Anterior cingulate cortex (tissue), 58 donors: ENCODE measurements at places on chromosomes 2 and 18.
A peak's percentile ranks its signal among the peaks of the same experiment; 100 is the strongest.

GRCh38 chr2:71067567-71068217 lies 756 bp upstream of the NAGK start:
- DNase-seq: no peak

- no peak for DNase-seq
Observed at GRCh38 chr2:216056739-216057138, 24.9 kb downstream of the PECR start.

GRCh38 chr2:43537137-43537536 lies 58.7 kb downstream of the THADA start:
- DNase-seq: no peak

DNA sequence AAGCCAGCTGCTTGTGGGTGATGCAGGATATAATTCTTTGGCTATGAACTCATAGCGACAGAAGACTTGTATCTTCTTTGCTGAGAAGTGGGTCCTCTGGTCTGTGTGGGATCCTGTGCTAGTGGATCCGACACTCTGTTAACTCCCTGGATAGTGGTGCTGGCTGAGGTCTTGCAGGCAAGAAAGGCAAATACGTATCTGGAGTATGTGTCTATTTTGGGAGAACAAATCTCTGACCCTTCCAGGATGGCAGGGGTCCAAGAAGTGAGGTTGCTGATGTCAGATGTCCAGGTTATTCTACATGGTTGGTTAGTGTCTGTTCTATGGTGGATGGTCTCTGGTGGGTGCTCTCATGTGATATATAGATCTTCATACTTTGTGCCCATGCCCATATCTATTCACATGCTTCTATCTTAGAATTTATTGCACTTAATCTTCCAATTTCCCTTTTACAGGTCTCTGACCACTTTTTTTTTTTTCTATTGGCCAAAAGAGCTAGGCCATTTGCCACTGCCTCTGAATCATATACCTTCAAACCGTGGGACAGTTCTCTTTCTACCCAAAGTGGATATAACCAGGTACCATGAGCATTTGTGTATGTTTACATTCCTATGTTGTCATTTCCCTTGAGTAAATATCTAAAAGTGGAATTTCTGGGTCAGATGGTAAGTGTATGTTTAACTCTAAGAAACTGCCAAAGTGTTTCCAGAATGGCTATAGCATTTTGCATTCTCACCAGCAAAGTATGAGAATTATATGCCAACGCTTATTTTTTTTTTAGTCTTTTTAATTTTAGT lies 45.1 kb upstream of the RBMS1 start:
- no peak for DNase-seq

- DNase-seq: no peak
Observed at GRCh38 chr2:172339371-172340010, 87.9 kb upstream of the ITGA6 start.

DNA sequence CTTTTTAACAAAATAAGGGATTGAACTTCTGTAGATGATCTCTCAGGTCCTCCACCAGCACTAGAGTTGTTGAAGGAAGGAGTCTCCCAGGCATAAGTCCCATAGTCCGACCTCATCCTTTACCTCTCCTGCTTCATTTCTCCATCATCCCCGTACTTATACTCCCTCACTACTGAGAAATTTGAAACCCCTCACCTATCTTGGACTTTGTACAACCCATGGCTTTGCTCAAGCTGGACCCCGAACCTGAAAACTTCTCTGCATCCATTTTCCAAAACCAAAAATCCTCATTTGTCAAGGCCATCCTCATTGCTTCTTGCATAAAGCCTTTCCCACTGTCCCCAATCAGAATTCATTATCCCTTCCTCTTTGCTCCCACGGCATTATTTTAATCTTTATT lies 482 bp upstream of the NHEJ1 start:
- DNase-seq: no peak

- DNase-seq: peak; percentile 79
Observed at GRCh38 chr2:240437861-240438809, 2.7 kb downstream of the GPC1 start.

- DNase-seq: no peak
Observed at GRCh38 chr2:8191427-8191826, 490.4 kb upstream of the ID2 start.

GRCh38 chr2:207658156-207658555 lies 33.0 kb upstream of the METTL21A start:
- no peak for DNase-seq

DNA sequence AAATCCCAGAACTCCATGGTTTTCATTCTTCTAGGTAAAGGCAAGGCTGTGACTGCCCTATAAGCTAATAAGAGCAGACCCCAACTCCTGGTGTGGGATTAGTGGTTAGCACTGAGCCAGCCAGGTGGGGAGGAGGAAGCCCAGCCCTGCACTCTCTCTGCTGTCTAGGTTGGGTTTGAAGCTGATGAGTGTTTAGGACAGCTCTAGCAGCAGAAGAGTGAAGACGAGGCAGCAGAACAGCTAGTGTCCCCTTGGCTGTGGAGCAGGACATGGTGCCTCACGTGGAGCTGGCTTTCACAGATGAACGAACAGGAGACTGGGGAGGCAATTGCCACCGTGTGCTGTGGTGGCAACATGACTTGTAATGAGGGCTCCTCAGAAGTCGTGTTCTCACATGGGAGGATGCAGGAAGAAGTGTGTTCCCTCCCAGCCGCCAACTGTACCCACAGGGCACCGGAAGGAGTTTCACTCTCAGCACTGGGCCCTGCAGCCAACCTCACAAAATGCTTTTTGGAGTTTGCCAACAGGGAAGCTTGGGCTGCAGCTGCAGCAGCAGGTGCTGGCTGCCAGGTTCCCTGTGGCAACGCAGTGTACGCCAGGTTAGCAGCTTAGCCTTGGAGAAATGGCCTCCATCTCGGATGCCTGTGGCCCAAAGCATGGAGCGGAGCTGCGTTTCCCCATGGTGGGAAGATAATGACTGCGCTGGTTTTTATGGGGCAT lies 328.2 kb downstream of the SETBP1 start:
- DNase-seq: no peak

DNA sequence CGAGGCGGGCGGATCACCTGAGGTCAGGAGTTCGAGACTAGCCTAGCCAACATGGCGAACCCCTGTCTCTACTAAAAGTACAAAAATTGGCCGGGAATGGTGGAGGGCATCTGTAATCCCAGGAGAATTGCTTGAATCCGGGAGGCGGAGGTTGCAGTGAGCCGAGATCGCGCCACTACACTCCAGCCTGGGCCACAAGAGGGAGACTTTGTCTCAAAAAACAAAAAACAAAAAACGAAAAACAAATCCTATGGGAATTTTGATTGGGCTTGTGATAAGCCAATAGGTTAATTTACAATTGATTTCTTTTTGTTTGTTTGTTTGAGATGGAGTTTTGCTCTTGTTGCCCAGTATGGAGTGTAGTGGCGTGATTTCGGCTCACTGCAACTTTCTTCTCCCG lies 24.2 kb upstream of the TOGARAM2 start:
- DNase-seq: no peak

DNA sequence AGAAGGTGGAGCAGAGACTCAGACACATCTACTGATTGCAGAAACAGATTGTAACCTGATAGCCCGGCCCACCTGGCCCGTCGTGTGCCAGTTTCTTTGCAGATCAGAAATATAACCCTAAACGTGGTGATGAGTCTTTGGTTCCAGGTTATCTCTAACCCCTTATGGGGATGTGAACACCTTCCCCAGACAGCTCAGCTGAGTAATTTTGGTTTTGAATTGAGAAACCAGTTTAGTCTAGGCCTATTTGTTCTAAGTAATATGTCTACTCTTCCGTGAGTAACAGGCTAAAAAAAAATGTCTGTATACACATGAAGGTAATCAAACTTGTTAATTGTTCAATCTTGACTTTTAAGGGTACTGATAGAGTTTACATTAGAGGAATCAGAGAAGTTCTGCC lies 35.7 kb downstream of the RASGRP3 start:
- DNase-seq: no peak

DNA sequence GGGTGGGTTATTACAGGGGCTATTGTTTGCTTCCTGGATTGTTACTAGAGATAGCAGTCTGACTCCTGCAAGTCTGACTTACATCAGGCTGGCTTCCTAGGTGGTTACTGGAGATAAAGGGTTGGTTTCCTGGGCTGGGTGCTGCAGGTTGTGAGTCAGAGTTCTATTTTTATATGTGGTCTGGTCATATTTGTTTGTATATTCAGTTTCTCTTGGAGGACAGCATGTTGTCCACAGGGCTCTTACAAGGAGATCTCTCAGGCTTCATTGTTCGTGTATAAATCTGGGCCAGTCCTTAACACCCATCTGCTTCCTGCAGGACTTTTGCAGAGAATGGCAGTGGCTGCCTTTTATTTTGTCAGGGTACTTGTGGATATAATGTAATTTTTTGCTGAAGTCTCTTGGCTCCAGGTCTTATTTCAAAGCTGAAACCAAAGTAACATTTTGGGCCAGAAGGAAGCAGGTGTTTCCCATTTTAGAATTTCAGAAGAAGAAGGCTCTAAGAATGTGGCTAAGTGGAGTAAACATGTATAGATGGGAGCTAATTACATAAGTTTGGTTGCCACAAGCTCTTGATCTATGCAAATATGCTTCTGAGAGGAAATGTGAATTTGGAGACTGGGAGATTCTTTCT lies 65.9 kb upstream of the SLC16A14 start:
- DNase-seq: no peak

- DNase-seq: no peak
Observed at GRCh38 chr2:25744055-25744454, 70.7 kb upstream of the DTNB start.

DNA sequence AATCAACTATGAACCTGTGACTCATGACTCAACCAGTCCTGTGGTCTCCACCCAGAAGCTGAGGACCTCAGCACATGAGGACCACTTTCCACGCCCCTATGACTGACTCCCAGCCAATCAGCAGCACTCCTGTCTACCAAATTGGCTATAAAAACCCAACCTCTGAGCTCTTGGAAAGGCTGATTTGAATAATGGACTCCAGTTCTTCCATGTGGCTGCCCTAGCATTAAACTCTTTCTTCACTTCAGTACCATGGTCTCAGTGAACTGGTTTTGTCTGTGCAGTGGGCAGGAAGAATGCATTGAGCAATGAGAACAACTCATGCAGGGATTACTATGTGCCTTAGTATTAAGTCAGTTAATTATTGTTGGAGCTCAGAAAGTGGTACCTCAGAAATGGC lies 78.3 kb downstream of the CMPK2 start:
- DNase-seq: no peak

DNA sequence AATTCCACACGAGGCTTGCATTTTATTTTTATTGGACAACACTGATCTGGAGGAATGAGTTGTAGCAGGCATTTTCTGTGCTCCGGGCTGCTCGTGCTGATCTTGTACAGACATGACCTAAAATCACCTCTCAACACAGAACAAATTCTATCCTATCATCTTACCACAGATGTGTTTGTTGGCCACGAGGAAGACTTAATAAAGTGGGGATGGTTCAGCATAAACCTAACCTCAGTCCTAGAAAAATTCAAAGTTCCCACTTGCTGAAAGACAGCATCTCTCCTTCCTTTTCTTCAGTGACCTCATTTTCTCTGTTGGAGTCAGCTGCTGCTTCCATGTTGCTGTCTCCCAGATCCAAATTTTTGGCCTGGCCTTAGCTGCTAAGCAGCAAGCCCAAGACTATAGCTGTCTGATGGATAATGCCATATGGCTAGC lies 45.3 kb downstream of the RBKS start:
- DNase-seq: no peak

GRCh38 chr2:66717218-66717905 lies 282.4 kb downstream of the MEIS1 start:
- DNase-seq: no peak

DNA sequence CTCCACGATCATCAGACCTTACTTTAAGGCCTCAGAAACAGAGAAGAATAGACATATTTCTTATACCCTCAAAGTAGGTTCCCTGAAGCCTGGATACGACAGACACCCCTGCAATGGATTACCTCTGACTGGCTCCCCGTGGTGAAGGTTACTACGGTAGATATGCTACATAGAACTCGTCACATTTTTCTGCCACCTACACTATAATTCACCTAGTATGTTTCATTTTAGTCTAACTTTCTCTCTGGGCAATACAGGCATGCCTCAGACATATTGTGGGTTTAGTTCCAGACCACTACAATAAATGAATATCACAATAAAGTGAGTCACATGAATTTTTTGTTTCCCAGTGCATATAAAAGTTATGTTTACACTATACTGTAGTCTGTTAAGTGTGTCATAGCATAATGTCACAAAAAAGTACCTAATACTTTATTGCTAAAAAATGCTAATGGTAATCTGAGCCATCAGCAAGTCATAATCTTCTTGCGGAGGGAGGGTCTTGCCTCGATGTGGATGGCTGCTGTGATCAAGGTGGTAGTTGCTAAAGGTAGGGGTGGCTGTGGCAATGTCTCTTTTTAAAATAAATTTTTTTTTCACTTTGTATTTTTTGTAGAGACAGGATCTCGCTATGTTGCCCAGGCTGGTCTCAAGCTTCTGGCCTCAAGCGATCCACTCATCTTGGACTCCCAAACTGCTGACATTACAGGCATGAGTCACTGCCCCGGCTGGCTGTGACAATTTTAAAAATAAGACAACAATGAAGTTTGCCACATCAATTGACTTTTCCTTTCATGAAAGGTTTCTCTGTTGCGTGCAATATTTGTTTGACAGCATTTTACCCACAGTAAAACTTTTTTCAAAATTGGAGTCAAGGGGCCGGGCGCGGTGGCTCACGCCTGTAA lies 64.6 kb downstream of the TGIF1 start:
- DNase-seq: no peak

DNA sequence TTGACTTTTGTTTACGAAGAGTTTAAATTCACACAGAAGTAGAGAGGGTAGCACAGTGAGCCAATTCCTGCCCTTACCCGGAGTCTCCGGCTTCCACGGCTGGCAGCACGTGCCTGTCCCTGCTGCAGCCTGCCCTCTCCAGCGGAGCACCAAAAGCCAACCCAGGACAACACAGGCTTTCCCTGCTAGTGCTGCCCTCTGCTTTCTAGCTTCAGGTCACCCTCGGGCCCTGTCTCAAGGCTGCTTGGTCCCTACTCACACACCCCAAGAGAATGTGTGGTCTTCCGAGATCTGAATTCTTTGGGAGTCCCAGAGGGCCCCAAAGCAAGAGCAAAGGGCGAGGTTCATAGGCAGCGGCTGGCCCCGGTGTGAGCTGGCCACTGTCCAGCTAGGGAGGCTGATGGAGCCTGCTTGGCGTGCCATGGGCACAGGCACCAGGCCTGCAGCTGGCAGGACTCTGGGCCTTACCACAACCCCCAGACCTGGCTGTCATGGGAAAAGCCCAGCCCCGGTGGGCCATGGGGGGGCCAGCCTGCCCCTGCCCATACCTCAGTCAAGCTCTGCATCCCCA lies 7.0 kb upstream of the HS6ST1 start:
- DNase-seq: no peak

DNA sequence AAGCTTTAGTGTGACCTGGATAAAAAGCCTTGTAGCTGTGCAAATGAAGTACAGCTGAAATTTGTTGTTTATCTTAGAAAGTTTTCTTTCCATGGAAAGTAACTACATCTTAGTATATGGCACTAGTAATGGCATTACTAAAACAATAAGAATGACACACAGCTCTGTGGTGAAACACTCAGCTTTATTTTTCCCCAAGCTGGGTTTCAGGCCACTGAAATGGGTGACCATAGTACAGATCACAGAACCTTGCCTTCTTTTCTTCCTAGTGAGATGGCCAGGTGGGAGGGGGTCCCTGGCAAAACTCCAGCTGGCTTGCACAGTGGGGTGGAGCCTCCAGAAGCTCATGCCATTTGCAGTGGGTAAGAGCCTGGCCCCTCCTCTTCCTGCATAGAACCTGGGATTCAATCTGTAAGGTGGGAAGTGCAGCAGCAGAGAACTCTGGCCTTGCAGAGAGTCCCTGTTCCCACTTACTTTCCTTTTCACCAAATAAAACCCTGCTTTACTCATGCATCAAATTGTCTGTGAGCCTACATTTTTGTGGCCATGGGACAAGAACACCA lies 17.6 kb upstream of the GRP start:
- no peak for DNase-seq
